Activated CD4-positive, alpha-beta T cell treated with anti-CD3 and anti-CD28 coated beads for 24 hours (primary cell): ENCODE measurements at places on chromosomes 4 and X.

DNA sequence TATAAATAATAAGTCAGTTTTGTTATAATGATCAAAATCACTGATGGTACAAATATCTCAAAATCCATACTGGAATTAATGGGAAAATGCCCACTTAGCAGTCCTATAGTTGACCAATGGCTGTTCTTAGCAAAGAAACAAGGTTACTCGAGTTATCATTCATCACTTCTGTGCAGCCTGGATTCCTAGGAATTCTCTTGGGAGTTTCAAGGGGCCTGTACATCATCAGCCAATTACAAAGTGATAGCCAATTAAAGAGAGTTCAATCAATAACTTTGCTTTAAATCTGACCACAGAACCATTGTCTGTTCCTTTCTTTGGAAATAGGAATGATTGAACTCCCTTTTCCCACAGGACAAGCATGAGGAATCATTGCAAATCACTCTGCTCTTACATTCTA is 205.5 kb downstream of the PCDH19 start:
- no peak for DNase-seq

GRCh38 chrX:109843963-109844751 is 111.1 kb upstream of the ACSL4 start:
- DNase-seq = no peak

- no peak for DNase-seq
Observed at GRCh38 chrX:118730500-118731247, 3.3 kb downstream of the IL13RA1 start.

DNA sequence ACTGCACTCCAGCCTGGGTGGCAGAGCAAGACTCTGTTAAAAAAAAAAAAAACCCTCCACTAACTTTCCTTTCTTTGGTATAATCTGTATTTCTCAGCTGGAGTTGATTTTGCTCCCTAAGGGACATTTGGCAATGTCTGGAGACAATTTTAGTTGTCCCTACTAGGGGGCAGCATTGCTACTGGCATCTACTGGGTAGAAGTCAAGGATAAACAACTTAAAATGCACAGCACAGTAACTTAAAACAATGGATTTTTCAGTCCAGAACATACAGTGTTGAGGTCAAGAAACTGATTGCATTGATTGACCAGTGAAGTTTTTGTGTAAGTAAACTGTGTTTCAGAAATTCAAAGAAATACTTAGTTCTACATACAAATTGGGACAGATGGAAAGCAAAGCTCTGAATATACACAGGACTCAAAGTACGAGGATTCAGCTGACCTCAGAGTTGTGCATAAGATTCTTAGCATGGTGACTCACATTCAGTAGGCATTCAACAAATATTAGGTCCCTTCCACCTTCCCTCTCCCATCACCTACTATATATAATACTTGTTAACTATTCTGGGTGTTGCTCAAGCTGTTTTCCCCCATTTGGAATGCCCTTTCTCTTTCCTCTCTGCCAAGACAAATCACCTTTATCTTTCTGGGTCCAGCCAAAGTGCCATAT is 8.8 kb downstream of the DDX53 start:
- DNase-seq = no peak

DNA sequence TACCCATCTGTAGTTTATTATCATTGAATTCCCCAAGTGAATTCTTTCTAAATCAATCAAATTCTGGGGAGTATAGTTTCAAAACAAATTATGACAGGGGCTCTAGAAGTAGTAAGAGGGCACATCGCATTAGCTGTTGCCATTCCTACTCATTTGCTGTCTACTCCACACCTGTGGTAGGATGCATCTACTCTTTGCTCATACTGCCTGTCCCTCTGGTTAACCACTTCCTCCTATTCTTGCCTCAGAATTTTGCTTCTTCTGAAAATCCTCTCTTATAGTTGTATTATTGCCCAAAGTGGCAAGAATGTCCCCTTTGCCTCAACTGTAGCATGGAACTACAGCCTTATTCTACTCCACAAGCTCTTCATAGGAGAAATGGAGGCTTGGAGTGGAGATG is 12.7 kb upstream of the DGKK start:
- DNase-seq = no peak

DNA sequence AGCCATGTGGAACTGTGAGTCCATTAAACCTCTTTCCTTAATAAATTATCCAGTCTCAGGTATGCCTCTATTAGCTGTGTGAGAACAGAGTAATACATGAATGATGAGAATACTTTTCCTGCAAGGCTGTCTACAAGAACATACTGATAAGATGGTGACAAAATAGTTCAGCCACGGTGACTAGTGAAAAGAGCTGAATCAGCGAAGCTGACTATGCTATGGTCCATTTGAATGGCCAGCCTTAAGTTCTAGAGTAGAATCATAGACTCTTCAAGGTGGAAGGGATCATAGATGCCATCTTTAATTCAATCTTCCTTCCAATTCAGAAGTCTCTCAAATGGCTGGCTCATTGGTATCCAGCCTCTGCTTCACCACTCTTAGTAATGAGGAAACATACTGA is 163.3 kb downstream of the SPANXN1 start:
- no peak for DNase-seq

GRCh38 chrX:130120321-130120731 is 10.0 kb upstream of the ELF4 start:
- no peak for DNase-seq

DNA sequence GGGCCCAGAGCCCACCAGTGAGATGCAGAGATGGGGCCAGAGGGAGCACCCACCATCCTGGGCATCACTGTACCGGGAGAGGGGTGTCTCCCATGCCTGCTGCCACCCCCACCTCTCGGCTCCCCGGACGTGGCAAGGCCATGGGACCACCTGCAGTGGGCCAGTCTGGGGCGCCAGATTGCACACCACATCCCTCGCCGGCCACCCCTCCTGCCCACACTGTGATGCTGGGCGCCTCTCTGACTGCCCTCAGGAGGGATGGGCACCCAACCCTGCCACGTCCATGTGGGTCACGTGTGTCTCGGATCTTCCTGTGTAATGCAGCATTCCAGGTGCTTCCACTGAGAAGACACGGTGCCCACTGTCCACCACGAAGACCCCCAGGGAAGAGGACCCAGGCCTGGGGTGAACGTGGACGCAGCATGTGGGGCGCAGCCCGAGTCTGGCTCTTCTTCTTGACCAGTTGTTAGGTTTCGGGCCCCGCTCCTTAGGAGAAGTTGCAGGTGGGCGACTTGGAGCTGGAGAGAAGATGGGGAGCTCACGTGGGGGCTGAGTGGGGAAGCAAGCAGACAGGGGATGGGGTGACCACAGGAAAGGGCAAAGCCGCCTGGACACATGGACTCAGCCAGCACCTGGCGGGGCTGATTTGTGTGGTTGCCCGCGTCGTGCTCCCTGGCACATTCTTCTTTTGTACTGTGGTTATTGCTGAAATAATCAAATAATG is 47.7 kb downstream of the ZFYVE28 start:
- DNase-seq = no peak

DNA sequence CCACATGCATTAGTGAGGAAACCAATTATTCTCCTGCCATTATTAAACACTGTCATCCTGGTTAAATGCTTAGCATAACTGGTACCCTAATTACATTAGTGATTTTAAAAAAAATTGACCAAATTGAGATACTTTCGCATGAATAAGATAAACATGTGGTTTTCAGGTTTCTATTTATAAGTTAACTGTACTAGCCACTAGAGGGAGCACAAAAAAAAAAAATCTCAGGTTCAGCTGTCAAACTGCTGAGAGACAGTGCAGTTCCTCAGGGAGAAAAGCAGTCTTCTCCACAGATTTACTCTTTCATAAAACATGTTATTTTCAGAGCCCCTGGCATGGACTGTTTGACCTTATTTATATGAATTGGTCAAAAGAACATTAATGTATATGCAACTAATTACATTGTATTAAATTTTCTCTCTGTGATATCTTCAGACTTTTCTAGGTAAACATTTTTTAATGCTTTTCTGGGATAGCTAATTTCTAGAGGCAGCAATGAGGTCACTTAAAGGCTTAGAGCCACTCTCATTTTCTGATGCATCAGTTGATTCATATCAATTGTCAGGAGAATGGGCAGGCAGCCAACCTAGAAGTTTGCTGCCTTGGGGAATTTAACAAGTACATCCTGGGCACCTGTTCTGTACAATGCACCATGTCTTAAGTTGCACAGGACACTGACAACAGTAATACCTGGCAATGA is 167.5 kb downstream of the CDS1 start:
- no peak for DNase-seq

GRCh38 chrX:115018040-115018647 is 728 bp upstream of the IL13RA2 start:
- DNase-seq = no peak

DNA sequence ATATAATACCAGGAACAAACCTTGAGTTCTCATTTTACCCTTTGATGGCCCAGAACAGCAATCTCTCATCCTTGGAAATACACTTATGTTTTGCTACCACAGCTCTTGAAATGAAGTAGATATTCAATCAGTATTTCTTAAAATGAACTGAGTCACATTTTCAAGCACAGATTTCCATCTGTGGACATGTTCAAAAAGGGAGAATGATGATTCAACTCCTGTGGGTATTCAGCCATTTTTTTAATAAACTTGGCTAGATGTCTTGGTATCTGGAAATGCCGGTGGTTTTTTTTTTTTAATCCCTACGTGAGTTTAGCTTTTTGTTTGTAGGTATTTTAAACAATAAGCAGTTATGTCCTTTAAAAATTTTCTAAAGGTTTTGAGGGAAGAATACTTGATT is 64.2 kb upstream of the TRPC5OS start:
- no peak for DNase-seq

- no peak for DNase-seq
Observed at GRCh38 chrX:19065535-19065934, 56.7 kb downstream of the ADGRG2 start.

DNA sequence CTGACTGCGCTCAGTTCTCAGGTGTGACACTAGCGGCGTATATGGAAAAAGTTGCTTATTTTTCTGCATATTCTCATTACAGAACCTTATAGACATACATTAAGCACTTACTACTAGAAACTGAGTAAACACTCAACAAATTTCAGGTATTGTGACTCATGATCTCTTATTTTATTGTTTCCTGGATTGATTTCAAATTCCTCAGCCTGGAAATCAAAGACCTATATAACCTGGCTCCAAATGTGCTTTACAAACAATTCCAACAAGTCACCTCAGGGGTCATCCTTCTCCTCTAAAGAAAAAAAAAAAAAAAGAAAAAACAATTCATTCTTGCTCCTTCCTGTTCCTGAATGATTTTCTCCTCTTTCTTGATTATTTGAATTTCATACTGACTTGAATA is 152.3 kb downstream of the ADAM29 start:
- no peak for DNase-seq

DNA sequence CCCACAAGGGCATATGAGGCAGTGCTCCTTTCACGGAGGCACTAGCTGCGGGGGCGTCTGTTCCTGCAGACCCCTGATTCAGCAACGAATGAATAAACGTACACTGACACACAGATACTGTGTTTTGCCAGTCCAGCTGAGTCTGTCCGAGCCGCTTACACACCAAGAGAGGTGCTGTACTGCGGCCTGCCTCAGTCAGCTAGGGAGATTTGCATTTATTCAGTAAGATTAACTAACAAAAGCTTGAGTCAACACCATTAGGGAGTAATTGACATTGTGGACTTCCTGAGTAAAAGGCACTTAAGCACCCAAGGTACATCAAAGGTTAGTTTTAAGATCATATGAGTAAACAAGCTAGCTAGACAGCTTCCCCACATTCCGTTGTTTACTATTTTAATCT is 31.0 kb upstream of the BEX4 start:
- DNase-seq = no peak

DNA sequence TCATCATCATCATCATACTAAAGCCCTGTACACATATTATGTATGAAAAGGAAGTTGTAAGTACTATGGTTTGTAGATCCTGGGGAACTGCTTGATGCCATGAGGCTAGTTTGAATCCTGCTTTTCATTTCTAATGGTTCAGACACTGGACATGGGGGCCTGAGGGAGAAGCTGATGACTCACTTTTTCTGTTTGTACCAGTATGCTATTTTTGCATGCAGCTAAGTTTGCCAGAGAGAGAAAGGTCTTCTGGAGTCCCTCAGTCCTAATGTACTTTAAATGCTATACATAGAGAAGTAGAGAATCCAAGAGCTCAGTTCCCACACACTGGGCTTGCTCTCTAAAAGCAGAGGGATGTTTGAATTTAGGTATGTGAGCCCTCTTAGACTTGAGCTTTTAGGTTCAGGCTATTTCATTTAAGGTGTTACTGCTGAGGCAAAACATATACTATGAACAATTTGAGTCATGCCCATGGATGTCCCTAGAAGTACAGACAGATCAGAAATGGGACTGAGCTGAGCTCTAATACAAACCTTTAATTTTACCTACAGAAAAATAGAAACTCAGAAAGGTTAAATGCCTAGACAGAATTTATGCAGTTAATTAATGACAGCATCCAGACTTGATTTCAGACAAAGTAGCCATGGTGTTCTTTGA is 17.6 kb upstream of the HS3ST1 start:
- DNase-seq = no peak

DNA sequence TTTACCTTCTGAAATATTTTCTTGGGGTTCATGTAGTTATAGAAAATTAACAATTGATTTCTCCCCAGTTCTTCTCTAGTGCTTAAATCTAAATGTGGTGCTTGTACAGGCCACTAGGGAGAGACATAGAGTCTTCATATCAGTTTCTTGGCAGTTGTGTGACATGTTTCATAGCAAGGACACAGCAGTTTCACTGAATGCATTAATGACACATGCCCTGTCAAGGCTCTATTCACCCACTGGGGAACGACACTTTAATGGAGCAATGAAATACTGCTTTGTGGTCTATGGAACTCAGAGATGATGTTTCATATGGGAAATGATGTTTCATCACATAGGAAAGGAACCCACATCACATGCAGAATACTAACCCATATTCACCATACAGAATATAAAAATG is 2.8 kb downstream of the VEGFC start:
- no peak for DNase-seq

GRCh38 chrX:107878106-107878505 is 52.4 kb downstream of the MID2 start:
- no peak for DNase-seq

GRCh38 chr4:150401083-150401687 is 180.8 kb upstream of the MAB21L2 start:
- DNase-seq = no peak

DNA sequence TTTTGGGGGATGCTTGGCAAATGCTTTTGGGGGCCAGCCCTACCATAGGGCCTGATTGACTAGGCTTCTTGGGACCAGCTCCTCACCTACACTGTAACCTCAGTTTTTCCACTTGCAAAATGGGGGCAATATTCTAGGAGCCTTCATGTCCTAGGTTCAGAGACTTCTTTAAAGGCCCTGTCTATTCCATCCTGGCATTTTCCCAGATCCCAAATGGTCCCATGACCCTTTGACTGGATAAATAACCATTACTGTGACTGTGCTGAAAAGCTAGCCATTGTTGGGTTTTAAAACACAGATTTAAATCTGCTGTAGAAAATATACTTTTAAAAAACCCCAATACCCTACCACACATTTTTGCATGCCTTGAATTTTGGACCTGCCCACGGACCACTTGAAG is 149.8 kb downstream of the EFNB1 start:
- no peak for DNase-seq

DNA sequence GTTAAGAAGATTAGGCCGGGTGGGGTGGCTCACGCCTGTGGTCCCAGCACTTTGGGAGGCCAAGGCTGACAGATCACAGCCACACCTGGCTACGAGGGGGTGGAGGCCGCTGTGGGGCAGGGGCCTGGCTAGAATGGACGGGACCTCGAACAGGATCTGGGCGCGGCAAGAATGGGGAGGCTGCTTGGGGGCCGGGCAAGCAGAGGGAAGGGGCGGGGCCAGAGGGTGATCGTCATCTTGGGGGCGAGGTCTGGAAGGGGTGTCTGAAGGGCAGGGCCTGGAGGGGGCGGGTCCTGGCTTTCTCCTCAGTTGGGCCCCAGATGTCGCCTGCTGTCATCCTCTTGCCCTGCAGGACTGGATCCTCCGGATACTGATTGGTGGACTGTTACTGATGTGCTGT is 57.3 kb upstream of the ENPEP start:
- no peak for DNase-seq
